ENCODE measurements at places on chromosomes 3 and 15.

- DNase-seq, result no peak
Measured at GRCh38 chr3:5980475-5980874, 793.0 kb downstream of the EDEM1 start.

DNA sequence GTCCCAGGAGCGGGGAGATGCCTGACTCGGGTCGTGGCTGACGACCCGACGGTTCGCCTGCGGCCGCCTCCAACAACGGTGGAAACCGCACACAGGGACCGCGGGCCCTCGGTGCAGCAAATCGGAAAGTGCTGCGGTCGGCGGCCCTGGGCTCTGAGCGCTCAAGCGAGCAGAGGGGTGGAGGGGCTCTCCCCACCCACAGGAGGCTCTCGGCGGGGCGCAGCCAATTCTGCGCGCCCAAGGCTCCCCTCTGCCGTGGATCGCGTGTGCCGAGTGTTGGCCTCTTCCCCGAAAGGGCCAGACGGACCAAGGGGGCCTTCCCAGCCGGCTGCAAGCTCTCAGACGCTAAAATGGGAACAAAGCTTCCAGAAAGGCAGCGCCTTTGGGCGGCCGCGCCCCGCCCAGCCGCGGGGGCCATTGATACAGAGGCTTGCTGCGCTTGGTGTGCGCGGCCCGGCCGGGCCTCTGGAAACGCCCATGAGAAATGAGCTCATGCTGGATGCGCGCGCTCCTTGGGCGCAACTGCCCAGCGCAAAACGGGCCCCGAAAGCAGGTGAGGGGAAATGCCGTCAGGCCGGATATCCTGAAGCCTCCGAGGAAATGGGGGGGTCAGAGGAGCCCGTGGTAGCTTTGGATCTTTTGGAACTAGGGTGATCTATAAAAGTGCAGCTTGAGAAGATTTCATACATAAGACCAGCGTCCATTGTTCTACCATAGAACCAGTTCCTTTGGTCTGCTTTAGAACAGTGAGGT, 1.2 kb upstream of the GSK3B start:
- DNase-seq, result peak; percentile 76

GRCh38 chr15:50143255-50143860, 24.3 kb upstream of the ATP8B4 start:
- no peak for DNase-seq

DNA sequence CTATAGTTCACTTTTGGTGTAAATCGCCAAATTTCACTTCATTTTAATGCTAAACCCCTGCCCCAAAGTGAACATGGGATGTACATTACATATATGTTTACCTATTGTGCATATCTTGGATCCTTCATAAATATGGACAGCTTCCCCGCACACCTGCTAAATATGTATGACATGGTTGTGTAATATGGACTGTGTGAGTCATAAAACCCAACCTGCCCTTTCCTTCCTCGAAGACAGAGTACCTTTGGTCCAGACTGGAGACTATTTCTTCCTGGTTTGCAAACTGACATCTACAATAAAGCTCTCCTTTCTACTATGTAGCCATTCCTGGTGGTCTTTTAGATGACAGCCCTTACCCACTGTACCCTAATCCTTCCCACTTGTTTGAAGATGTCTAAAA, 12.4 kb downstream of the ACTC1 start:
- DNase-seq, result no peak

DNA sequence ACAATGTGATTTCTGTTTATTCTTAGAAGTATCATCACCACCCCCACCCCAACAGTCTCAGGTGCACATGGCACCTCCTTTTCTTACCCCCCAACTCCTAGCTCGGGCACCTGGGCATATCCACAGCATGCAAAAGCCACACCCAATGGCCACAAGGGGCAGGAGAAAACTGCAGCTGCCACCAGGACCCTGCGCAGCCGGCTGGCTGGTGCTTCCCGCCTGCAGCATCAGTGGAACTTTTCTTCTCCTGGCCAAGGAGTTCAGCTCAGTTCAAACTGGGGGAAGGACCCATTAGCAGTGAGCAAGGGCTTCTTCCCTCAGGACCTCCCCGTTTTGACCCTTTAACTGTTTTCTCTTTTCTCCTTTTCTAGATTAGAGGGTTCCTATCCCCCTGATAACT, 44.8 kb downstream of the TM4SF18 start:
- no peak for DNase-seq

DNA sequence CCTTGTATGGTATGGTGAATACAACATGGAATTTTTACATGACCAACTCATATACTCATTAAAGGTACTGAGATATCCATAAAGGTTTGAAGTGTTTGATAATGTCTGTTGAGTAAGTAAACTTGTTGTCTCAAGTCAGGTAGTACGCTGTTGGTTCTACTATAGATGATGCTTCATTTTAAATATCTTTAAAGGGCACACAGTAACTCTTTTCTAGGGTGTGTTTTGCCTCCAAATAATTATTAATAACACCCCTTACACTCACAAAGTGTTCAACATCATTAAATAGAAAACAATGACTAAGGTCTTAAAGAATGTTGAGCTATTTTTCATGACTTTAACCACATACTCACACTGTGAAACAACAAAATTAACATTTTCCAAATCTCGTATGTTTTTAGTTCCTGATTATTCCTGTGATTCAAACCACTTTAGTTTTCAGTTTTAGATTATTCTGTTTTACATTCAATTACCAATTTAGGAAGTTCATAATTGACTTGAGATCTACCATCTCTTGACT, 220.0 kb upstream of the NANOGP8 start:
- no peak for DNase-seq

DNA sequence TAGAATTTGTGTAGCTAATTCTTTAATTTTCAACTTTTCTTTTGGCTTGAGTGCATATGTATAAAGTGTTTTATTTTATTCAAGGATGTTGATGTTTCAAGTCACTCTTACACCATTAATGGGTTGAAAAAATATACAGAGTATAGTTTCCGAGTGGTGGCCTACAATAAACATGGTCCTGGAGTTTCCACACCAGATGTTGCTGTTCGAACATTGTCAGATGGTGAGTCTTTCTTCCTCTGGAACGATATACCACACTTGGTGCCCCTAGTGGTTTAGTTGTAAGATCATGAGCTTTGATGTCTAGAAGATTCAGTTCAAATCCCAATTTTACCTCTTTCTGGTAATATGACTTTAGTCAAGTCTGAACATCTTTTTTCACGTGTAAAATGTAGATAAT, 119.3 kb downstream of the HCN4 start:
- DNase-seq, result no peak

- DNase-seq, result peak; percentile 84
Measured at GRCh38 chr3:124559846-124560574, 170.2 kb upstream of the UMPS start.

- DNase-seq, result no peak
Measured at GRCh38 chr3:105715372-105715771, 153.4 kb downstream of the CBLB start.

GRCh38 chr15:48510976-48511375, 134.5 kb downstream of the FBN1 start:
- no peak for DNase-seq

DNA sequence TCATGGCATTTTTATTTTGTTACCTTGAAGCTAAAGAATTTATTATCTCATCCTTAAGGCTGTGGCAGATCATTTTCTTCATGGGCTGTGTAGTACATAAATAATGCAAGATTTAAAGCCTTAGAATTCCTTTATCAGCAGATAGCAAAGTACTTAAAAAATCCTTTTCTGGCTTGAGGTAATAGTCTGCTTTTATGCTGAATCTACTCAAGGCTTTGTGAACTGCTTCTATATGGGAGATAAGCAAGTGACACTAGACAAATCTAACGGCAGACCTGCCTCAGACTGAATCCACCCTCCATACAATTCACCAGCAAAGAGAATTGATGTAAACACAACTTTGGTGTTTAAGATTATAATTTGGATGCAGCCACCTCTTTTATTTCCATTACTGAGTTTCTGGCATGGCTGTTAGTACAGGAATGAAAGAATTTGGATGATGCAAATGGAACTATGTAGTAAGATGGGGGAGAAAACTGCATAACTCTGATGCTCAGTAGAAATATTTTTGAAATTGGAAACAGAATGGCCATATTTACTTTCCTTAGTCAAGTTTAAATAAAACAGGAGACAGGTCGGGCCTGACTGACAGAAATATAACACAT, 1121.5 kb downstream of the NAALADL2 start:
- DNase-seq, result no peak

GRCh38 chr3:145936971-145937370, 224.0 kb downstream of the PLOD2 start:
- no peak for DNase-seq

GRCh38 chr3:182122779-182123178, 411.1 kb downstream of the SOX2 start:
- DNase-seq, result no peak

DNA sequence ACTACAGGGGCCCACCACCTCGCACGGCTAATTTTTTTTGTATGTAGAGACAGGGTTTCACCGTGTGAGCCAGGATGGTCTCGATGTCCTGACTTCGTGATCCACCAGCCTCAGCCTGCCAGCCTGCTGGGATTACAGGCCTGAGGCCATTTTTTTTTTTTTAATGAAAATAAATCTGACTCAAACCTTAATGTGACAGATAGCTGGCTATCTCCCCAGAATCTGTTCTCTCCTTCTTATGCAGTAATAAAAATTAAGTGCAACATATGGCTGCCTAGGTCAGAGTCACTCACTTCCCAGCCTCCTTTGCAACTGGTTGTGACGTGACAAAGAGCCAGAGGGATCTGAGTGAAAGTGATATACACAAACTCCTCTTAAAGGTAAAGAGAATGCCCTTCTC, 53.0 kb downstream of the ZNF148 start:
- no peak for DNase-seq

DNA sequence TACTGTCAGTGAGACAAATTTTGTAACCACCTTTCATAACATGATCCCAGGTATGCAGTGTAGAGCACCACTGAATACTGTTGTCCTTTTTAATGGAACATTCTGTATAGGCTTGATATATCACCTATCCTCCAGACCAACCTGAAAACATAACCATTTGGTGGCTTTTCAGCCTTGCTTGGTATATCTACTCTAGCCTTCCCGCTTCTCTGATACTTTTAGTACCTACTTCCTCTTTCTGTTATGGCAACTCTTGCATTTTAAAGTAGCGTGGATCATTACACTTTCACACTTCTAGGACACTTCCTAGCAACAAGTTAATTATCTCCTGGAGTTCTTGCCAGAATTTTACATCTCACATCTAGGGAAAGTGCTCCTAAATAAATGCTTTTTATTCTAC, 226.6 kb upstream of the ROBO1 start:
- no peak for DNase-seq

DNA sequence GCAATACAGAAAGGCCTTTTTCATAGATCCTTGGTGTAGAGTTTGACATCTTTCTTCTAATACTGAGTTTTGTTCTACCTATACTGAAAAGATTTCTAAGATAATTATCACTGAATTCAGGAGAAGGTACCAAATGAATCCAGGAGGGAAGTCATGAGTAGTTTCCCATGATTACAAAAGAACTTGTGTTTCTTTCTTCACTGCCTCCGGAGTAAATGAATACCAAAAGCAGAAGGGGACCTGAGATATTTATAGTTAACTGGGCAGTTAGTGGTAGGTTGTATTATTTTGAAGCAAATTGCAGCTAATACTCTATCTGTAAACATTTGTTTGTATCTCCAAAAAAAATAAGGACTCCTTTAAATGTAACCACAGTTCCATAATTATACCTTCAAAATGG, 175.4 kb downstream of the SUCNR1 start:
- DNase-seq, result no peak

- no peak for DNase-seq
Measured at GRCh38 chr3:184805351-184806038, 6.5 kb upstream of the VPS8 start.

DNA sequence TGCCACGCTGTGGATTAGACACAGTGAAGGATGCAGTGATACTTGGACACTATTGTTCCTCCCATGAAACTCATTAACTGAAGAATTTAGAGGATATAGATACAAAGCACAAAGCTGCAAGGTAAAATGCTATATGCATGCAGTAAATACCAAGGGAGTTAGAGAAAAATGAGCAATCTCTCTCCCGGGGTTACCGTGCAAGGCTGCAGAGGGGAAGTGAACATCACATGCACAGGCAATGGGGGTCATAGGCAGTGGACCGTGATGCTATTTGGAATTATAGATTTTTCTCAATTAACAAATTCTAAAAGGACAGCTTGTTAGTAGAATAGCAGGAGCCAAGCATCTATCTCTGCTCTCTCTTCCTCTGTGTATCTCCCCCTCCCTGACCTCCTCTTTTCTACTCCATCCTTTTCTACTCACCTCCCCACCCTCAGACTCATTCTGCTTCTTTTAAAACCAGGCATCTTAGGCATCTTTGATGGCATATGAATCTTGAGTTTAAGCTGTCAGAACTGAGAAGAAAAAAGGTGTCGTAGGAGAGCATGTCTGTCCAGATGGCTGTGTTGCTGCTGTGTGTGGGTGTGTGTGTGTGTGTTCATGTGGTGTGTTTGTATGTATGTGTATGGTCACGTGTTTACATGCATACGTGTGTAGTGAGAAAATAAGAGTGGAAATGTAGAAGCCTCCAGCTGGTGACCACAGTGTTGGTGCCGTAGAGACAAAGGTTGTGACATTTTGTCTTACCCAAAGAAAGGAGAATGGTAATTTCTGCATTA, 339.0 kb downstream of the EPHB1 start:
- DNase-seq, result no peak

- no peak for DNase-seq
Measured at GRCh38 chr3:53166781-53167291, 5.8 kb downstream of the PRKCD start.

GRCh38 chr15:59249816-59250215, 43.2 kb downstream of the LDHAL6B start:
- DNase-seq, result no peak

GRCh38 chr3:142641504-142641903, 45.3 kb downstream of the PLS1 start:
- DNase-seq, result no peak

DNA sequence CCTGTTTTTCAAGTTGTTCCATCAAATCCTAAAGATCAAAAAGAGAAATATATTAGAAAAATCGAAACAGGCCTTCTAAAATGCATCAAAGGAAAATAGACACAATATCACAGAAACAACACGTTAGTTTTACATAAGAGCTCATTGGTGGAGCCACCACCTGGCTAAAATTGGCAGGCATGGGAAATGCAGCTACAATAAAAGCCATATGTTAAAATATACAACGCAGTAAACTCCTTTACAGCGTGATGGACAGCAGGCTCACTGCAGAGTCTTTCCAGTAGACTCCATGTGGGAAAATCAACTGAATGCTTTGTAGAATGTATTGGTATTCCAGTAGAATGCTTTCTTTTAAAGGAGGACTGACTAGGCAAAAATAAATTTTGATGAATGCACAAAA, 40.9 kb upstream of the MYO5C start:
- DNase-seq, result no peak

GRCh38 chr3:38141173-38141951, 2.9 kb downstream of the MYD88 start:
- DNase-seq, result no peak

DNA sequence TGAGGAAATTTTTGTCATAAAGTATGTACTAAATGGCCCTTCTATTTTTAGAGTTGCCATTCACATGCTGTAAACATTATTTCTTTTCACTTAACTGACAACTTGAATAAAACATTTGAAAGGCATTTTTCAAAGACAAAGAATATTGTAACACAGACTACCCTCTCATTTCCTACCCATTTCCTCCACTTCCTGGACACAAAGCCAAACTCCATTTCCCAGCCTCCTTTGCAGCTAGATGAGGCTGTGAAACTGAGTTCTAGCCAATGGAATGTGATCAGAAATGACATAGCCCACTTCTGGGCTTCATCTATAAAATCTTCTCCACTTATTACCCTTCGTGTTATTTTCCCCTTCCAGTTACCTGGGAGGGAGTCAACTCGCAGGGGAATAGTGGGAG, 288.9 kb upstream of the DPH6 start:
- no peak for DNase-seq

GRCh38 chr3:141878817-141879216, 2.4 kb downstream of the ATP1B3 start:
- no peak for DNase-seq
